Kidney glomerular epithelial cell (primary cell): ENCODE measurements at places on chromosomes 16 and 17.

- DNase-seq: no peak
Measured at GRCh38 chr16:65279576-65279975, 157.7 kb upstream of the CDH11 start.

DNA sequence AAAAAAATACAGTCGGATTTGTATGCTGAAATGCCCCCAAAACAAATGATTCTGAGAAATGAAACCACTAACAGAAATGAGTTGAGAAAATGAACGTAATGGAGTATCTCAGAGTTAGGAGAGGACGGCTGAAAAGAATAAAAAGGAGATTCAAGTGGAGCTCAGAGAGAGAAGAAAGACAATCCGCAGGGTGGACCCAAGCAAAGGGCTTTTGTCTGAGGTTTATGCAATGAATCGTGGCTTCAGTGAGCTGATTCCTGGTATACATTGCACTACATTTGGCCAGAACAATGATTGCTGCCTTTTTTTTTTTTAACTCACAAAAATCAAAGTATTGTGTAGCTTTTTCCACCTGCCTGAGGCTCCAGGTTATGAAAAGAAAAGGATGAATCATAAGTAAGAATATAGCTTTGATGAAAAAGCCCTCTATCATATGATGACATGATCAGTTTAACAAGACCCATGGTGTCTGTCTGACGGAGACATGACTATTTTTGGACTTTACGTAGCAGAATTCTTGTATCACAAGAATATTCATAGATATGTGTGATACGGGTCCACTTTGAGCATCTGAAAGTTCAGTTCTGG is 4.4 kb upstream of the MED9 start:
- no peak for DNase-seq

GRCh38 chr16:27417047-27417671 is 15.2 kb downstream of the IL21R start:
- no peak for DNase-seq

DNA sequence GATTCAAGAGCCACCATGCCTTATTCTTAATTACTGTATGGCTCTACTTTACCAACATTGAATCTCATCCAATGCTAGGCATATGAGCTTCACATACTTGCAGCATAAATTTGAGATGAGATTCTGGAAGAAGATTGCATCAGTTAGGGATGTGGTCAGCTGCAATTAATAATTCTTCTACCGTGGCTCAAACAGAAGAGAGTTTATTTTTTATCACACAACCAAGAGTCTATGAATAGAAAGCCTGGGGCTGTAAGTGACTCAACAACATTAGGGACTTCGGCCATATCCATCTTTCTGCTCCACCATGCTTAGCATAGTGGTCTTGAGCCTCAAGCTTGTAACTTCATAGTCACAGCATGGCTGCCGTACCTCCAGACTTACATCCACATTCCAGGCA is 179.4 kb upstream of the IRX6 start:
- DNase-seq: no peak

- no peak for DNase-seq
Measured at GRCh38 chr16:67429799-67430503, 970 bp upstream of the HSD11B2 start.

DNA sequence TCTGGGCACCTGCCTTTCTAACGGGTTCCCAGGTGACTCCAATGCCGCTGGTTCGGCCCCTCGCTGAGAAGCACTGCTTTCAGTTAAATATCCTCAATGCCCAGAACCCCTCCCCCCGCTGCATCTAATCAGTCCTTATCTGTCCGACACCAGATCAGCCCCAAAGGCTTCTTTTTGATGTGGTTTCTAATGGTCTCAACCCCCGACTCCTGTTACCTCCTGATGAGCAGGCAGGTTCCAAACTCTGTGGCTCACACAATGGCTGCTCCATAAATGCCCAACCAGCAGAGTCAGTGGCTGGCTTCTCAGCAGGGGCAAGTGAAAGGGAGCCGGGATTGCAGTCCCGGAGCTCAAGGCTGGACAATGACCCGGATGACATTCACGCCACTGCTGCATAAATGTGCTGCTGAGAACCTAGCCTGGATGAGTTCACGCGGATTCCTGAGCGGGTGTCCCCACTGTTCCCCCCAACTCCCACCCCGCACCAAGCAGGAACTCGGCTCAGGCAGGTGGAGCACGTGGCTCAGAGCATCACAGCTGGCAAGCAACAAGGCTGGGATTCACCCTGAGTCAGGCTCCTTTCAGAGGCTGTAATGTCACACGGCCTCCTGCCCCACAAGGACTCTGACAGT is 1.0 kb upstream of the SLC38A8 start:
- no peak for DNase-seq

GRCh38 chr17:67747681-67748235 is 30.0 kb downstream of the NOL11 start:
- no peak for DNase-seq

GRCh38 chr17:55652114-55652823 is 70.4 kb downstream of the TMEM100 start:
- no peak for DNase-seq

DNA sequence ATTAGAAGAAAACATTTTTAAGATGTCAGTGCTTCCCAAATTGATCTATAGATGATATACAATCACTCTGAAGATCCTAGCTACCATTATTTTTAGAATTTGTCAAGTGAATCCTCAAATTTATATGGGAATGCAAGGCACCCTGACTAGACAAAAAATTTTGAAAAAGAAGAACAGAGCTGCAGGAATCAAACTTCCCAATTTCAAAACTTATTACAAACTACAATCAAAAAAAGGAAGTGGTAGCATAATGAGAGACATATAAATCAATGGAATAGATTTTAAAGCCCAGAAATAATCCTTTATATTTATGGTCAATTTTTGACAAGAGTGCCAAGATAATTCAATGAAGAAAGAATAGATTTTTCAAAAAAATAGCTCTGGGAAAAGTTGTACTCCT is 198.3 kb upstream of the KCNJ16 start:
- no peak for DNase-seq

DNA sequence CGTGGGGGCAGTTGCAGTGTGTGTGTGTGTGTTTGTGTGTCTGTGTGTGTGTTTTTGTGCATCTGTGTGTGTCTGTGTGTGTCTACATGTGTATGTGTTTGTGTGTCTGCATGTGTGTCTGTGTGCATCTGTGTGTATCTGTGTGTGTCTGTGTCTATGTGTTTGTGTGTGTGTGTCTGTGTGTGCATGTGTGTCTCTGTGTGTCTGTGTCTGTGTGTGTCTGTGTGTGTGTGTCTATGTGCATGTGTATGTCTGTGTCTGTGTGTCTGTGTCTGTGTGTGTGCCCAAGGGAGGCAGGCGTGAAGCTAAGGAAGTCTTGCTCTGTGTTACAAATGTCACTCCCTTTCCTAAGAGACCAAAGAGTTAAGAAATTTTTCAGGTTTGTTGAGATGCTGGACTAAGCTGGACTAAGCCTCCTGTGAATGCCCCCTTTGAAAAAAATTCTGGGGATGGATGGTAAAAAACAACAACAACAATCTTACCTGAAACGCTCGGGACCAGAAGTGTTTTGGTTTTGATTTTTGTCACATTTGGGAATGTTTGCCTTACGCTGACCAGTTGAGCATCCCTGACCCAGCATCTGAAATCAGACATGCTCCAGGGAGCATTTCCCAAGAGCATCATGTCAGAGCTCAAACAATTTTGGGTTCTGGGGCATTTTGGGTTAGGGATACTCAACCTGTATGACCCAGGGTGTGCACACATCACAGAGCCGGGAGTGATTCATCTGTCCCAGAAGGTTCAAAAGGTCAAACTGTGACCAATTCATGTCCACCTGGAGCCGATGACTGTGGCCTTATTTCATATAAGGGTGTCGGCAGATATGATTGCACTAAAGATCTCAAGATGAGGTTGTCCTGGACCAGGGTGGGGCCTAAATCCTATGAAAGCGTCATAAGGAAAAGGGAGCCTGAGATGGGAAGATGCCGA is 48.6 kb upstream of the ZNF469 start:
- DNase-seq: no peak

GRCh38 chr16:1536601-1537000 is 3.1 kb downstream of the TMEM204 start:
- no peak for DNase-seq

DNA sequence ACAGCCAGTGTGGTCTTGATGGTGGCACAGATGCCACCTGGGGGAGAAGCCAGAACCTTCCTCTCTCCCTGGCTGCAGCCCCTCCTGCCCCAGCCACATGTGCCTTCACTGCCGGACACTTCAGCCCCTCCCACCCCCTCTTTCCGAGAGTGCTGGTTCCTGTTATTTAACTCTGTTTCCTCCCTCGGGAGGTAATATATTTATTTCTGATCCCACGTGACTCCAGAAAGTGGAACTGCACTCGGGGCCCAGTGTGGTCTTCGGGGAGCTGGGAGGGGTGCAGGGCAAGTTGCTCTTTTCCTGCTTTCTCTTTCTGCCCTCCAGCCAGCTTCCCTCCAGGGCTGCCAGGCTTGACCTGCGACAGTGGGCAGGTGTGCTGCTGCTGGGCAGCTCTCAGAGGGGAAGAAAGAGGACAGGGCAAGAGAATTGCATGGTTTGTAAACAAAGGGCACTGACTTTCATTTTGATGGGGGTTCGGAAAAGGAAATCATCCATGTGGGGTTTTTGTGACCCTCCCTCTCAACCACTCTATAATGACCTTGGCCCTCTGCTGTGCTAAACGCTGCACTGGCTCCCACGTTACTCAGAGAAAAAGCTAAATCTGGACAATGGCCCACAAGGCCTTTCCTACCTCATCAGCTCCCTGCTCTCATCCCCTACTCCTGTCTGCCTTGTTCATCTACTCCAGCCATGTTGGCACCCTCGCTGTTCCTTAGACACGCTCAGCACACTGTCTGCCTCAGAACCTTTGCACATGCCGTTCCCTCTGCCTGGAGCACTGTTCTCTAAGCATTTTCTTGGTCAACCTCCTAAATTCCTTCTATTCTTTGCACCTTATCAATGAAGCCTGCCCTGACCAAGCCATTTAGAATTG is 8.2 kb upstream of the CIITA start:
- no peak for DNase-seq

DNA sequence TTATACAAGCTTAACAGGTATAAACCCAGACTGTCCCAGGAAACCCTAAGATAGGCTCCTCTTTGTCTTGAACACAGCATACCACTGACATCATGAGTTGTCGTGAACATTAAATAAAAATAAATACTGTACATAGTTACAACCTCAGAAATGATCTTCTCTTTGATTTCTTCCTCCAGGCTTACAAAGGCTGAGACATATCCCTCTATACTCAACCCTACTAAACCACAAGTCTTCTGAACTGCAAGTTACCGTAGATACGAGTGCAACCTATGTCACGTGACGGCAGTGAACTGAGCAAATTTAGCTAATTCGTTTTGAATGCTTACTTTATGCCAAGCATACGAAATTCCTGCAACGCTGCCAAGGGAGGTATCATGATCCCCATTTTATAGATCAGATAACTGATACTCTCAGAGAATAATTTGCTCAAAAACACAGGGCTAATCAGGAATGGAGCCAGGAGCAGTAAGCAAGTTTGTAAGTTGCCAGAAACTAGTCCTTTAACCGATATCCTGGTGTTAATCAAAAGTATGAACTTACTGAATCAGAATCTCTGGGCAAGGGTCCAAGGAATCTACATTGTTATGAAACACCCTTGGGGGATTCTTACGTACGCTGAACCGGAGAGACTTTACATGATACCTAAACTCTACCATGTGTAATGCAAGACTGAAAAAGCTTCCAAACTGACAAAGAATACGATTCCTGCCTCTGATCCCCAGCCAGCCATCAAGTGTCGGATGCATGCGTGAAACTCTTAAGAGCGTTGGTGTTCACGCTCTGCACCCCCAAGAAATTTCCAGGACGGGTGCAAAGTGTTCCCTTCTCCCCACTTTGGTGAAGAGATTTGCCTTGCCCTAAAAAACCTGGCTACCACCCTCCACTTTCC is 106.2 kb downstream of the XYLT1 start:
- peak; percentile 6 for DNase-seq

- no peak for DNase-seq
Measured at GRCh38 chr17:45172232-45172540, 10.5 kb downstream of the HEXIM2 start.

GRCh38 chr17:48468299-48468698 is 38.3 kb upstream of the SKAP1 start:
- no peak for DNase-seq

DNA sequence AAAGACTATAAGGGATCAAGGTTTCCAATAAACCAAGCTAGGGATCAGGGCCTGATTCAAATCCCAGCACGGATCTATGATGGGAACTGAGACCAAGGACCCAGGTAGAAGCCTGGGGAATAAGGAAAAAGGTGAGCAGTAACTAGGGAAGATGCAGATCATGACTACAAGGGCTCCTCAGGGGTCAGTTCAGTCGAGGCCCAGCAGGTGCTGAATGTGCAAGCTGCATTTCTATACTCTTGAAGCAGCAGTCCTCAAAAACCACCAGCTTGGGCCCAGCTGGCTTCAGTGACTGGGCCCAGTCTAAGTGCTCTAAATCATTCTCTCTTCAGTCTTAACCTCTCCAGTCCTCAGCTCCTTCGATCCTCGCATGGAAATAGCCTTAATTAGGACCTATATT is 228.8 kb upstream of the AXIN2 start:
- no peak for DNase-seq

- DNase-seq: peak; percentile 92
Measured at GRCh38 chr16:70715055-70715858, 29.4 kb upstream of the MTSS2 start.

- DNase-seq: peak; percentile 68
Measured at GRCh38 chr17:57597531-57598453, 147.3 kb downstream of the CCDC182 start.

- DNase-seq: no peak
Measured at GRCh38 chr17:19629449-19629848, 19.1 kb upstream of the ALDH3A2 start.

DNA sequence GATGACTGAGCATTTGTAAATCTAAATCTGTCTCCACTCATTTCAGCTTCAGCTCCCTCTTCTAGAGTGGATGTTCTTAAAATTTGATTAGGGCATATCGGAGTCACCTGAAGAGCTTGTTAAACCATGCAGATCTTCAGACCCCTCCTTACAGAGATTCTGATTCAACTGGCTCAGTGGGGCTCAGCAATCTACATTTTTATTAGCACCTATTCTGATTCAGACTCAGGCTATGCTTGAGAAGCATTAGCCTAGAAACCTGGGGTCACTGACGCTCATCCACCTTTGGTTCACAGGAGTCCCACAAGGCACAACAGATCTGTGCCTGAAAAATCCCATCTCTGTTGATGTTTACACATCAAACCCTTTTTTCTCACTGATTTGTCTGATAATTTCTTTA is 365.6 kb downstream of the GRIN2A start:
- DNase-seq: no peak

GRCh38 chr16:30585022-30585399 is 486 bp downstream of the ZNF785 start:
- no peak for DNase-seq

DNA sequence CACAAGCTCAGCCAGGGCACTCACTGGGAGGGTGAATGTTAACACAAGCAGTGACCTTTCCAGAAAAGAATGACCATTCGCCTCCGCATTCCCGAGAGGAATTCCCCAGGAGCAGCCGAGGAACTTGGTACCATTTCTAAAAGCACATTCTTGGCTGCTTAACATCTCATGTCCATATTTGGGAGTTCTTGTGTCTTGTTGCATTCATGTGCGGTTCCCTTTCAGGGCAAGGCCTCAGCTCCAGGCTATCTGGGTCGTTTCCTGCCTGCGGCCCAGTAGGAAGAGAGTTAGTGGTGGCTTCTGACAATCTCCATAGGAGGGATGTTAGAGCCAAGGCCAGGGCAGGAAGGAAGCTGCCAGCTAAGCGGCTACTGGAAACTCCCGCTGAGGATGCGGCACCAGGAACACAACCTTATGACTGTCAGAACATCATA is 27.8 kb upstream of the MEAK7 start:
- peak; percentile 99 for DNase-seq

- no peak for DNase-seq
Measured at GRCh38 chr17:27324771-27325339, 30.9 kb downstream of the WSB1 start.

- DNase-seq: no peak
Measured at GRCh38 chr17:29255926-29256522, 9.4 kb downstream of the CRYBA1 start.
